ENCODE measurements at places on chromosomes 2 and 18. TPM values are rescaled to one million over a fixed set of nuclear protein-coding genes. Genes with fewer than 3 reads are reported as not detected.

The AP1S3 gene
- total RNA-seq, result 2.2 TPM

The EGR4 gene
- not detected for total RNA-seq

The SFT2D3 gene
- total RNA-seq, result 5.9 TPM

The CKAP2L gene
- 0.82 TPM for total RNA-seq

The DSG2 gene
- total RNA-seq, result 64.4 TPM

The CCDC141 gene
- 28.9 TPM for total RNA-seq

The BUB1 gene
- 0.28 TPM for total RNA-seq

The APLF gene
- total RNA-seq, result 8.2 TPM

The AQP12B gene
- total RNA-seq, result not detected
